Activated CD4-positive, CD25-positive, alpha-beta regulatory T cell treated with anti-CD3 and anti-CD28 coated beads, Interleukin-2, amount 50 U/mL, for 72 hours (primary cell): ENCODE measurements at places on chromosomes 16 and 17.

DNA sequence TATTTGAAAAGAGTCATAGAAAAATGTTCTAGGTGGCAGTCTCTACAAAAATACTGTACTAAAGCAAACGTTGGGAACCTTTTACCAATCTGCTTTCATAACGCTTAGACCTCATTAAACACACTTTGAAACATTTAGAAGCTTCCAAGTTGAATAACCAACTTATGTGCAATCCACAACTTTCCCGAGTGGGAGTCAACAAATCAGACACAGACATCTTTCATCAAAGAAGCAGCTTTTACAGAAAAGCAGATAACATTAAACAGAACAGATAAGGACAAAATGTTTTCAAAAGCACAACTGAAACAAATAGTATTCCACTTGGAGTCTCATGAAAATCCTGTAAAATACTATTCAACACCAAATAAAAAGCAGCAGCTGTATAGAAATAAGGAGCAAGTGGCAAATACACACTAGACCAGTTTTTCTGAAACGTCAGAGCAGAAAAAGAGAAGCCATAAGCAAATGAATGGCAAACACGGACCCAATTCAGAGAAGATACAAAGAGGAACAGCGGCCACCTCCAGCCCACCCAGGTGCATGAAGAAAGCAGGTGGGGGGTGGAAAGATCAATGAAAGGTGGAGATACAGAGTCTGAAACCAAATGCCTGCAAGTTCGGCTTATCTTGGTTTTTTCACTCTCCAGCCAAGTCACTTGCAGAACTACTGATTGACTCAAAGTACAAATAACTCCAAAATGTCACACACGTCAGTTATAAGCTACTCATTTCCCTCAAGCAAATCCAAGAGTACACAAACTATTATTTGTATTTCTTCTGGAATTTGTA lies 18.4 kb upstream of the FBF1 start:
- no peak for DNase-seq

- peak; percentile 55 for DNase-seq
Measured at GRCh38 chr17:38674014-38674748, 576 bp downstream of the EPOP start.

DNA sequence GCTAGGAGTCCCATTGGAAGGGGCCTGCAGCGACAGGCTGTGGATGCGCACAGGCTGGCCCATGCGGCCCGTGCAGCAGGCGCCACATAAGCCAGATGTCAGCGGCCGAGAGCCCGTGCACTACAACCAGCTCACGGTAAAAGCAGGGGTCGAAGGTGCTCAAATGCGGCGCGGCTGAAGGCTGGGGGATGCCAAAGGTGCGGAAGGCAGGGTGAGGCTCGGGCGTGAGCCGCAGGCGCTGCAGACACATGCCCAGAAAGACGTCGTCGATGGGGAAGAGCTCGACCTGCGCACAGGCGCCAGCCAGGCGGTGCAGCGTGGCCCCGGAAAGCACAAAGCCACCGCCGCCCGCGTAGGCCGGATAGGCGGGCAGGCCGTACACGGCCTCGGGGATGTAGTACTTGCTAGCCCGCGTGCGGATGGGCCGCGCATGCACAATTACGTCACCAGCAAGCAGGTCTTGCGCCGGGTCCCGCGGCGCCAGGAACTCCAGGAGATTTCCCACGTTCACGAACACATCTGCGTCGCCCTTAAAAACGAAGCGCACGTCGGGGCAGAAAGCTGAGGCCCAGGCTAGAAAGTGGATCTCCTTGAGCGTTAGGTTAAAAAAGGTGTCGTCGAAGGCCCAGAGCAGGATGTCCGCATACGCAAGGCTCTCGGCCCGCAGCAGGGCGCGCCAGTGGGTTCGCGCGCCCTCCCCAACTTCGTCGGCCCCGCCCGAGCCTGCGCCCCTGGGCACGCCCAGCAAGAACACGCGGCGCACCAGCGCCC lies 1.3 kb downstream of the B3GNT9 start:
- DNase-seq: no peak

- no peak for DNase-seq
Measured at GRCh38 chr16:31094088-31094423, 541 bp downstream of the VKORC1 start.

DNA sequence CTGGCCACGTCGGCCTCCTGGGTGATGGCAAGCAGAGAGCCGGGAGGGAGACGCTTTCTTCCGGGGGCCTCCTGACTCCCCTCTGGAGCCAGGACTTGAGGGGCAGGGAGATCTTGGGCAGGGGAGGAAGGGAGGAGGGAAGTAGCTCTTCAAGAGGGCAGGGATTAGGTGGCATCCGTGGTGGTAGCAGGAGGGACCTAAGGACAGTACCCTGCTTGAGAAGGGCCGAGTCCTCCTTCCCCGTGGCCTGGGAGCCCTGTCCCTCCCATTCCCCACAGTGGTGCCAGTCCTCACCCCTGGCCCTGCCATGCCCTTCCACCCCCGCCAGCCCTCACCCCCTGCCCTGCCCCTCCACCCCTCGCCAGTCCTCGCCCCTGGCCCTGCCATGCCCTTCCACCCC lies 12.6 kb downstream of the TAX1BP3 start:
- no peak for DNase-seq

DNA sequence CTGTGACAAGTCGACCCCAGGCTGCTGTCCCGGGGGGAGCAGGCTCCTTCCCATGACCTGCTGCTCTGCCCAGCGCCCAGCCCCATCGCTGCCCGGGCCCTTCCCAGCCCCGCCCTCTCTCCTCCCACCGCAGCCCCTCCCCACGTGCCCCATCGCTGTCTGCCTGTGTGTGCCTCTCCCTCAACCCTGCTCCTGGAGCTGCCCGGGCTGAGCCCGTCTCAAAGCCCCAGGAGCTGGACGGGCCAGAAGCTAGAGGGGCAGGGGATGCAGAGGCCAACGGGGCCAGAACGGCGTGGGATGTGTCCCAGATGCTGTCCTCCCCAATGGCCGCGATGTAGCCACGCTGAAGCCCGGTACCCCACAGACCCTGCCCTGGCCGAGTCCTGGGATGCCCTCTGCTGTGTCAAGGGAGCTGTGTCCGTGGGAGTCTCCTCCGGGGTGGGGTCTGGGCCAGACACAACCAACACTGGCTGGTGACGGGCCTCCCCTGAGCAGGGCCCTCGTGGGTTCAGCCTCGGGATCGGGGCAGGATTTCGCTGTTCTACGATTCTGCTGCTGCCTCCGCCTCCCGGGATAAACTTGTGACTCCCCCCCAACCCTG lies 118.2 kb upstream of the ZNF750 start:
- DNase-seq: no peak

DNA sequence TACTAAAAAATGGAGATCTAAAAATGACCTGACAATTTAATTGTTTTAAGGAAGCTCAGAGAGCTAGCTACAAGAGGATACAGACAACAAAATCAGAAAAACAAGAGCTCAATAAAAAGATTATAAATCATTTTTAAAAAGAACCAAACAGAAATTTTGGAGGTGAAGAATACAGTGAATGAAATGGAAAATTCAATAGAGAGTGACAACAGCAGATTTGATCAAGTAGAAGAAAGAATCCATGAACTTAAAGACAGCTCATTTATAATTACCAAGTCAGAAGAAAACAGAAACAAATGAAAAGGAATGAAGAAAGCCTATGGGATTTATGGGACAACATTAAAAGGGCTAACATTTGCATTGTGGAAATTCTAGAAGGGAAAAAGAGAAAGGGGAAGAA lies 136.6 kb upstream of the CACNG5 start:
- DNase-seq: no peak

DNA sequence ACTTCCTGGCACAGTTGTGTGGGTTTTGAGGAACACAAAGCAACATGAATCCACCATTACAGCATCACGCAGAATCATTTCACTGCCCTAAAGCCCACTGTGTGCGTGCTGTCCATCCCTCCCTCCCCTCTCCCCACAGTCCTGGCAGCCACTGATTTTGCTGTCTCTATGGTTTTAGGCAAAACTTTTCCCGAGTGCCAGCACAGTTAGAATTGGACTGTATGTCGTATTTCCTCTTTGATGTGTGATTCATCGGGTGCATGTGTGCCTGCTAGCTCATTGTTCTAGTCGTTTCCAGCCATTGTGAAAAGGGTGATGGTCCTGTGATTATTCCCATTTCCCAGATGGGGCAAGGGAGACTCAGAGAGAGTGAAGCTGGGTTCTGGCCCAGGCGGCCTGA lies 12.7 kb downstream of the KLHL36 start:
- DNase-seq: no peak

DNA sequence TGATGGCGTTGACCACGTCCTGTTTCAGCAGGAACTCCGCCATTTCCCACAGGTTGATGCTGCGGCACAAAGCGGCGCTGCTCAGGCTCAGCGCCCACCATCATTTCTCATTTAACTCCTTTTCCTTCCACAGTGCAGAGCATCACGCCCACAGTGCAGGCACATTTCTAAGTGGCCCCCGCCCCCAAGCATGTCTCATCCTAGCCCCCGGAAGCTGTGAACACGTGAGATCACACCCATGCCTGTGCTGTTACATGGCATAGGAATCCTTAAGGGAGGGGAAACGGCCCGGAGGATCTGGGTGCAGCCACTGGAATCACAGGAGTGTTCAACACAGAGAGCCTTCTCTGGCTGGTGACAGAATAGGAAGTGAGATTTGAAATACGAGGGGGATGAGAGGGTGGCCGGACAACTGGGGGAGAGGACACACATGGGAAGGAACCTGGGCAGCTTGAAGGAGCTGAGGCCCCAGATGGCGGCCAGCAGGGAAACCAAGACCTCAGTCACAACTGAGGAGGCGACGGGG lies 4.7 kb downstream of the NAGPA start:
- DNase-seq: no peak

DNA sequence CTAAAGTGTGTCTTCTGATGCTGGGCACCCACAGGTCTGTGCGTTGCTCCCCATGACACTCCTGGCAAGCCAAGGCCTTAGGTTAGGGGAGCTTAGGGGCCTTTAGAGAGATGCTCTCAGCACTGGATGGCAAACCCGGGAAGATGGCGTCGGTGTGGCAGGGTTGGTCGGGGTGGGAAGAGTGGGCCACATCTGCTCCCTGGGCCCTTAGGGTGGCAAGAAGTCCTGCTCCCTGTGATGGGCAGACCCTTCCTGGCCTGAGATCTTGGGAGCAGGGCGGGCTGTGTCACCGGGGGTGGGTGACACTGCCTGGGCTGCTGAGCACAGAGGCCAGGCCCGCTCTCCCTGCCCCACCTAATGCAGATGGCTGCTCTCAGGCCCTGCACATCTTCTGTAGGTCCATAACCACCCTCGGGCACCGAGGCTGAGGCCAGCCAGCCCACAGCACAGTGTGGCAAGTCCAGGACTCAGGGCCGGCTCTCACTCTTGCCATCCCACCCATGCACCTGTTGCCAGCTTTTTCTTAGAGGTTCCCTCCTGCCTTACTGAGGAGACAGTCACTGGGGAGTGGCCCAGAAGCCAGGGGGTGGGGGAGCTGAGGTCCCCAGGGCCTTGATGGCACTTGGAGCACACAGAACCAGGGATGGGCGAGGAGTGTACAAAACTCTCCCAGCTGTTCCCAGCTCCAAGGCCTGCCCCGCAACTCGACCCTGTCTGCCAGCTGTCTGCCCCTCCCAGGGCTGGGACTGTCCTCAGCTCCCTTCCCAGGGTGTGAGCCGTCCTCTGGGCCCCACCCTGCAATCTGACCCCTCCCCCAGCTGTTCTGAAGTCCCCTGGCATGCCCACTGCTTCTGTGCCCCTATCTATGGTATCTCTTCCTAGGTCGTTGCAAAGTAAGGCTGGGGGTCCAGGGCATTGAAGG lies 4.4 kb upstream of the MTSS2 start:
- no peak for DNase-seq

- no peak for DNase-seq
Measured at GRCh38 chr17:76268991-76269981, 4.1 kb downstream of the UBALD2 start.

GRCh38 chr17:10292057-10292937 lies 80.5 kb downstream of the MYH13 start:
- no peak for DNase-seq

GRCh38 chr16:22337849-22338635 lies 36.4 kb downstream of the CDR2 start:
- no peak for DNase-seq

GRCh38 chr17:81020767-81021497 lies 14.0 kb upstream of the BAIAP2 start:
- no peak for DNase-seq

DNA sequence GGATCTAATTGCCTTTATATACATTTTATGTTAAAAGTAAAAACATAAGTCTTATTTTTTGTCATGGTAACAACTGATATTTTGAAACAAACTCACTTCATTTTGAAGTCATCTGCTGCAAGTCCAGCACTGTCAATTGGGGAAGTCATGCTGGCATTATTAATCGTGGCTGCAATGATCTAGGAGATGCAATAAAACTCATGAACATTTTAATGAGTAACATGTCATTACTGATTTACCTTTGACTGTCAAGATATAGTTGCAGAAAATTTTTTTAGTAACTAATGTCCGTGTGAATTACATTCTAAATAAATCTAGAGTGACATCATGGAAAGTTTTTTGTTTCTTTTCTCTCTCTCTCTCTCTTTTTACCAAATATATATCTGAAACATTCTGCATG lies 17.3 kb upstream of the KRT24 start:
- no peak for DNase-seq

- no peak for DNase-seq
Measured at GRCh38 chr16:80996688-80997138, 10.0 kb downstream of the CMC2 start.

- DNase-seq: no peak
Measured at GRCh38 chr17:36070427-36070826, 6.4 kb downstream of the CCL18 start.

- DNase-seq: no peak
Measured at GRCh38 chr16:86567701-86568581, 1.3 kb downstream of the FOXC2 start.

- DNase-seq: no peak
Measured at GRCh38 chr16:8310323-8310722, 280.0 kb downstream of the TMEM114 start.

DNA sequence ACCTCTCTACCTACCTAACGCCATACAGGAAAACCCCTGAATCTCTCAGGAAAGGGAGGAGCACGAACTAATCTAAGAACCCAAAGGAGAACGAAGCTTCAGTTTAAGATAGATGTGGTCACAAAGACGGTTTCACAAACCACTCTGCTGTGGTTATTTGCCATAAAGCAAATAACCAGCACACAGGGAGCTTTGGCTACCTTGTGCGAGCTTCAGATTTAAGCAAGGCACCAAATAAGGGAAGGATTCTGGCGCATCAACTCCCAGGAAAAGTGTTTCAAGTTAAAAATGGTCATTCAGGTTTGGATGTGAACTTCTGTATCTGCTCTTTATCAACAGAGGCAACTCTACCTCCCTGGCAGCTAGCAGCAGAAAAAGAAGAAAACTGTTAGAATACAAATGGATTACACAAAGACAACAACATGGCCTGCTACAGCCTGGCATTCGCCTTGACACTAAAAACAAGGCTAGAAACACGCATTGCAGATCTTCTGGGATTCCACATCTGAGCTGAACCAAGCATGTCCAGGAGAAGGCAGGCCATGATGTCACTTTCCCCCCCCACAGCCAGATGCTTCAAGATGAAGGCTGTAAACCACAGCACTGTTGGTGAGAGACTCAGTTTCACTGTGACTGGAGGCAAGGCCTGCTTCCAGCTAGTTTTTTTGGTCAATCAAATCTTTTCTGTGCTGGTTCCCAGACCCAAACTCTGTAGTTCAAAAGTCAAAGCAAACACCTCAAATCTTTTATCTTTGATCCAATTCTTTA lies 43.6 kb downstream of the SMG6 start:
- DNase-seq: peak; percentile 56

- no peak for DNase-seq
Measured at GRCh38 chr16:20344611-20345010, 7.9 kb downstream of the UMOD start.

GRCh38 chr16:10799736-10800135 lies 18.9 kb downstream of the TVP23A start:
- no peak for DNase-seq
